ENCODE measurements at places on chromosomes 5 and 9.

GRCh38 chr5:124575725-124576124 is 170.7 kb downstream of the ZNF608 start:
- no peak for DNase-seq

GRCh38 chr9:74078647-74079046 is 418.5 kb upstream of the RORB start:
- DNase-seq, result no peak

DNA sequence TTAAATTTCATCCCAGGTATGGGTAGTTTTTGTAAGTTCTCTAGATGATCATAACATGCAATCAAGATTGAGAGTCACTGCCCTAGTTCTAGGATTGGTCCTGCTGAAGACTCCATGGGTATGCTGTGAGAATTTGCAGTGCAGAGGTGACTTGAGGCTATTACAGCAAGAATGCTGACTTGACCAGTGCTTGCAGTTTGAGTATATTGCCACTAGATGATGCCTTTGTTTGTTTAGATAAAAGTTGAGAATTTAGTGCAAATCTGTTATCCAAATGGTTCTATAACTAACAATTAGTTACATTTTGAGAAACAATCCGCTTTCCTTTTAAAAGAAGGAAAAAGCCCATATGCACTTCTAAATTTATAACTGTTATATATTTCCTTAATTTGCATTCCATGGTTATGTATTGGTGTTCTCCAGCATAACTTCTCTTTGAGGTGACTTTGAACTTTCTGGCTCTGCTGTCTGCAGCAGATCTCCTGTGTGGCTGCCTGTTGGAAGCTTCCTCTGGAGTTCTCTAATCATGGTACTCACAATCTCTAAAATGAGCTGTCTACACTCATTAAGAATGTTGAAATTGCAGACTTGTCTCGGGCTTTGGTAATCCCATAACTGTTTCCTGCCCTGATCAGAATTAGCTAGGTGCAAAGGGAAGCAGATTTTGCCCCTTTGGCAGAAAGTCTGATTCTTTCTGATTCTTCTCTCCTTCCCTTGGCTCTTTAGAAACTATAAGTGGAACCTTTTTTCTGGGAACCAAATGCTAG is 24.9 kb downstream of the MELK start:
- DNase-seq, result no peak

- no peak for DNase-seq
Observed at GRCh38 chr9:135933114-135933513, 25.8 kb upstream of the CAMSAP1 start.

DNA sequence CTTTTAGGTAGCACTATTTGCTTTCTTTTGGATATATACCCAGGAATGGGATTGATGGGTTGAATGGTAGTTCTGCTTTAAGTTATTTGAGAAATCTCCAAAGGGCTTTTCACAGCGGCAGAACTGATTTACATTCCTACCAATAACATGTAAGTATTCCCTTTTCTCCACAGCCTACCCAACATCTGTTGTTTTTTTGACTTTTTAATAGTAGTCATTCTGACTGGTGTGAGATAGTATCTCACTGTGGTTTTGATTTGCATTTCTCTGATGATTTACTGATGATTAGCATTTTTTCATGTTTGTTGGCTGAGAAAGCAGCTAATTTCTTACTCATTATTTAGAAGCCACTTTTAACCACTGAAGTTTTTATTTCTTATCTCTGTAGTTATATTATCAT is 221.1 kb upstream of the ACTBL2 start:
- no peak for DNase-seq

Data from nephron progenitor cell (in vitro differentiated cells).